Activated T-cell treated with anti-CD3 and anti-CD28 coated beads, Interleukin-2, amount 50 U/mL, for 72 hours (primary cell): ENCODE measurements at places on chromosomes 6 and 20. TPM values are rescaled to one million over a fixed set of nuclear protein-coding genes. Genes with fewer than 3 reads are reported as not detected.

Gene CLPSL2
- total RNA-seq = not detected

Gene MEP1A
- not detected for total RNA-seq

Gene PTCHD4
- total RNA-seq = not detected

Gene PPIL1
- 43.0 TPM for total RNA-seq

Gene PRSS16
- total RNA-seq = 5.6 TPM

Gene ERVFRD-1
- total RNA-seq = not detected

Gene NOTCH4
- total RNA-seq = 0.79 TPM

Gene EYA4
- total RNA-seq = not detected

Gene CST3
- total RNA-seq = 0.22 TPM

Gene PLA2G7
- total RNA-seq = not detected

Gene TRIM38
- total RNA-seq = 39.9 TPM

Gene MDFI
- total RNA-seq = not detected

Gene SYCP2
- total RNA-seq = 5.0 TPM

Gene C20orf141
- not detected for total RNA-seq

Gene ANKRD66
- not detected for total RNA-seq

Gene DSP
- total RNA-seq = 0.48 TPM

Gene PLN
- total RNA-seq = not detected

Gene MLN
- total RNA-seq = not detected

Gene BACH2
- total RNA-seq = 111 TPM

Gene BTNL2
- total RNA-seq = not detected

Gene IMPG1
- total RNA-seq = not detected

Gene CNBD2
- total RNA-seq = 8.4 TPM

Gene IL17F
- total RNA-seq = 0.50 TPM

Gene C6orf15
- total RNA-seq = not detected

Gene DEFB110
- total RNA-seq = not detected

Gene ABHD16B
- 0.22 TPM for total RNA-seq

Gene ULBP3
- total RNA-seq = 1.1 TPM

Gene HLA-DQB2
- total RNA-seq = 0.60 TPM

Gene SDCBP2
- total RNA-seq = 11.5 TPM

Gene GSTA5
- not detected for total RNA-seq

Gene BPIFB2
- not detected for total RNA-seq

Gene DEFB132
- total RNA-seq = not detected

Gene CRIP3
- 0.90 TPM for total RNA-seq

Gene RNF182
- not detected for total RNA-seq
